Activated T-helper 1 cell treated with anti-CD3 and anti-CD28 coated beads, Interleukin-12 subunit alpha, Interleukin-12 subunit beta, Interleukin-2, Interleukin-4 antibody, amounts not matched to agents 30 ng/mL and 10 ng/mL and 1 ng/mL, durations not matched to agents 14 hours and 24 hours and 36 hours (primary cell): ENCODE measurements at places on chromosomes 2 and 18. TPM values are rescaled to one million over a fixed set of nuclear protein-coding genes. Genes with fewer than 3 reads are reported as not detected.

- DNase-seq, result no peak
These were observed 65.3 kb downstream of the ZC3H6 start for GRCh38 chr2:112340475-112341267.

- no peak for DNase-seq
These were observed 14.6 kb upstream of the NT5C1B start for GRCh38 chr2:18603854-18604530.

DNA sequence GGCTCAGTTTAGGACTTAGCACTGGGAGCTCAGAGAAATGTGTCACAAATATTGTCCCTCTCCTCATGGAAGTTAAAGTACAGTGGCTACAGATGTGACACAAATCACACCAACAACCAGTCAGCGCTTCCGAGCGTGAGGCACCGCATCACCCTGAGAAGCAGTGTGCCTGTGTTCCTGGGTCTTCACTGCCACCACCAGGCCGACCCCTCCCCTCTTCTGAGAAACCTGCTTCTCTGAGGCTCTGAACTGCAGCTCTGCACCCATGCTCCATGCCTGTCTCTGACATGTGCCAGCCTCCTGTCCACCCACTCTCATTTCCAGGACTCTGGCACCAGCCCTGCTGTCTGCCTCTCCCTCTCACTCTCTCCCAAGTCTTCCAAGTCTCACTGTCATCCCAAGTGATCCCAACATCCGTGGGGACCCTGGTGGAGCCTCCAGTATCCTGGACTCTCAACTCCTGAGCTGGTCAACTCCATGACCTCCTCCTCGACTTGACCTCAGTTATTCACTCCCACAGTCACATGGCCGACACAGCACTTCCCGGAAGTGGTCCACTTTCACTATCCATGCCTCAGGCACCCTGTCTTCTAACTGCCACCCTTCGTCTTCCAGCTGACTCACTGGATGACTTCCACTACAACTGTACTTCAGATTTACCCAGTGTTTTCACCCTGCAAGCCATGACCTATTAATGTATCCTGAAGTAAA is 73.5 kb downstream of the FBXO15 start:
- DNase-seq, result no peak

DNA sequence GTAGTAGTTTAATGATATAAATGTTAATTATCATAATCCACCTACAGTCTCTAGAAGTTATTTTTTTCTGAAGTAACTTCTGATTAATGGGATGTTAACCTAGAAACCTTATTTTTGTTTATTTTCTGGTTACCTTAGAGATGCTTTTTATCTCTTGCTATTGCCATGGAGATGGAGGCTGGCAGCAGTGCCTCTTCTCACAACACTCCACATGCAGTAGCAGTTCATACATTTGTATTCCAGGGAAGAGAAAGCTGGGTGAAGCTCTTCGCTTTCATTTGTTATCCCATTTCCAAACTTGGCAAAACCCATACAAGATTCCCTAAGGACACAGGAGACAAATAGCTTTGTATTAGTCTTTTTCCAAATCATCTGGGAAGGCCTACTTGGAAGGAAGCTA is 1794.1 kb upstream of the LRRTM1 start:
- no peak for DNase-seq

DNA sequence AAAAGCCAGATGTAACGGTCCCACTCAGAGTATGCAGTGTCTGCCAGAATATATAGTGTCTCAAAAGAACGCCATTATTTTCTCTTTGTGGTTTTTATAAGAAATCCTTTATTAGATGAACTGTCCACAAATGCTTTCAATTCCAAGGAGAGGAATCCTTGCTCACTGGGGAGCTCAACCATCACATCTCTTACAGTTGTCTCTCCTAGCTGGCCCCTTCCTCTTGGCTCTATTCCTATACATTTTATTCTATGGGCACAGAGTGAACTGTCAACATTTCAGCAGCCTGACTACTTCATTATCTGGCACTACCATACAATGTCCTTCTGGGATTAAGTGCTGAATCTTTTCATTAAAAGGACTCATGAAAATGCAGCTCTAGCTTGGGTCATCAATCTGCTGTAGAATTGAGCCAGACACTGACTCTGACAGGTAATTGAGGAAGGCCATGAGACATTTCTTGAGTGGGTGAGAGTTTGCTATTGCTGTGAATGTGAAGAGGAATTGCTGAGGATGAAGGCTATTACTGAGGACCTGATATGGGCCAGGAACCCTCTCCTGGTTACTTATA is 96.5 kb upstream of the THOC1 start:
- no peak for DNase-seq

GRCh38 chr2:128687565-128687964 is 368.9 kb upstream of the HS6ST1 start:
- DNase-seq, result no peak

- no peak for DNase-seq
These were observed 69.8 kb upstream of the EPB41L5 start for GRCh38 chr2:119943058-119943457.

Gene DCAF17
- total RNA-seq, result 23.9 and 24.9 TPM in 2 replicates

Gene TSPYL6
- not detected in 2 replicates for total RNA-seq

Gene GAREM2
- total RNA-seq, result 6.1 and 7.4 TPM in 2 replicates

Gene VSNL1
- total RNA-seq, result not detected in 2 replicates
